Fibroblast of skin of back (primary cell): ENCODE measurements at places on chromosomes 11 and 22.

DNA sequence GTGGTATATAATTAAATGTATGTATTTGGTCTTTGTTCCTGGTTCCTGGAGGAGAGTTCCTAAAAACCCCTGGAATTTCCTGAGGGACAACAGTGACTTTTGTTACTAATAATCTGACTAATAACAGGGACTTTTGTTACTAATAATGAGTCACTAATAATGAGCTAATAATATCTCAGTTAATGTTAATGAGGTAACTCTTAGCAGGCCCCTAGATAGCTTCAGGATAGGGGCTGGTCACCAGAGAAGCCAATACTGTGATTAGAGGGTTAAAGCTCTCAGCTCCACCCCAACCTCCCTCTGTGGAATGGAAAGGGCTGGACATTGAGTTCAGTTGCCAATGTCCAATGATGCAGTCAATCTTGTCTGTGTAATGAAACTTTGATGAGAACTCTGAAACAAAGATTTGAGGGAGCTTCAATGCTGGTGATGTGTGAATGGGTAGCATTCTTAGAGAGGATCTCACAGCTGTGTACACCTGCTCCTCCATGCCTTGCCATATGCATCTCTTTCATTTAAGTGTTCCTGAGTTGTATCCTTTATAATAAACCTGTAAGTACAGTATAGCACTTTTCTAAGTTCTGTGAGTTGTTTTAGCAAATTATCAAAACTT is 1431.4 kb upstream of the TENM4 start:
- DNase-seq, result no peak

DNA sequence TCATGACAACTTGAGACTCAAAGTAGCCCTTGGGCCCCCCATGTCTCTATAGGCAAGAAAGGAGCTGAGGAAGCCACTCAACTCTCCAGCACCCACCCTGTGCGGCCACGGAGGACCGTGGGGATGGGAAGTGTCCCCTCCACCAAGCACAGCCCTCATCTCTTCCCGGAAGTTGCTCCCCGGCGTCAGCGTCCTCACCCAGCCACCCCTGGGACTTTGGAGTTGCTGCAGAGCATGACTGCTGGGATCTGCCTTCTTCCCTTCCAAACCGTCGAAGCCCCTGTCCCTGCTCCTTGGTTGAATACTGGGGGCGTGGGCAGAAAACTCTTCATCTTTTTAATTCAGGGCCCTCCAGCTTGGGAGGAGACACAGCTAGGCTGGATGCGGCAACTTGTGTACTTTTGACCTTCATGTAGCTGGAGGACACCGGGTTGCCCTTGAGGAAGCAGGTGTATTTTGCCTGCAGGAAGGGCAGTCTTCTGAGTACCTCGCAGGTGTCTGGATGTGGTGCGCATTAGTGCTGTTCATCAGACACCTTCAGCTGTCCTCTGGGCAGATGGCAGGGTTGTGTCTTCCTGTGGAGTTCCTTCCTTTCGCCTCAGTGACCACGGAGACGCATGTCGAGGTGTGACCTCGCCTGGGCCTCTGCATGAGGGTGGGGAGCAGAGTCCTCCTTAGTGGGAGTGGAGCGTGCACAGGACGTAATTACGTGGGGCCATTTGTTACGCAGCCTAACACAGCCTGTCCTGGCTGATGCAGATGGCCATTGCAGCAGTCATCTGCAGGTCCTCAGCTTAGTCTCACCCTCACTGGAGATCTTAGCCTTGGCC is 12.2 kb upstream of the IFITM3 start:
- no peak for DNase-seq

DNA sequence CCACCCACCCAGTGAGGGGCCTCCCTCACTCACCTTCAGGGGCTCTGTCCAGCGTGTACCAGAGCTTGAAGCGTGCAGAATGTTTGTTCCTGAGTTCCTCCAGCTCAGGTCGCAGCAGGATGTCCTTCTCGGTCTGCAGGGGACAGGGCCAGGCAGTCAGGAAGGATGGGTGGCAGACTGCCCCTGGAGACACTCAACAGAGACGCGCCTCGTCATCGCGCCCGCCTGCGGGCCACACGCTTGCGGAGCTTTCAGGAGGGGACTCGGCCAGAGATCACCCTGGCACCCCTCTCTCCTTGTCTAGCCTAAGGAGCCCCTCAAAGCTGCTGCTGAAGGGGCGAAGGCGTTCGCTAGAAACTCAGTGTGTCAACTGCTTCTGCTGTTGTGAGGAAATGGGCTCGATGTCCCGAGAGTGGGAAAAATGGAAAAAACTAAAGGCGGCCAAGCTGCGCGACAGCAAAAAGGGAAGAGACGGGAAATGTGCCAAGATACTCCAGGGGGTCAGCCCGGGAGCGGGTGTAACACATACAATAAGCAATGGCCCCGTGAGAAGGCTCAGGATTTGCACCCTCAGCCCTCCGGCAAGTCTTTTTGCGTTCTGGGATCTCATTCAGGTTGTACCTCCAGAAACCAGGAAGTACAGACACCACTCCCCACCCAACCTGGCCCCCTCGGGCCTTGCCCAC is 9.2 kb upstream of the POLDIP3 start:
- no peak for DNase-seq

DNA sequence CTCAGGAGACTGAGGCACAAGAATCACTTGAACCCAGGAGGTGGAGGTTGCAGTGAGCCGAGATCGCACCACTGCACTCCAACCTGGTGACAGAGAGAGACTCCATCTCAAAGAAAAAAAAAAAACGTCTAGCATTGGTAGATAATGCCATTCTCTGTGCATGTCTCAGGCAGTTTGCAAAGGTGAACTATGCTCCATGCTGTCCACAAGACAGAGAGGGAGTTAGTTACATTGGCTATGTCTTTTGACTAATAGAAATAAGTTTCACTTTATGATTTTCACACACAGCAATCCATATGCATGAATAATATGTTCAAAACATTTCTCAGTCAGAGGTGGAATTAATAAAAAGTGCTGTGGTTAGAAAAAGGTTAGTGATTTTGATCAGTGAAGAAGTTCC is 591.4 kb downstream of the ETS1 start:
- no peak for DNase-seq
